ENCODE measurements at places on chromosomes 11 and 22.

DNA sequence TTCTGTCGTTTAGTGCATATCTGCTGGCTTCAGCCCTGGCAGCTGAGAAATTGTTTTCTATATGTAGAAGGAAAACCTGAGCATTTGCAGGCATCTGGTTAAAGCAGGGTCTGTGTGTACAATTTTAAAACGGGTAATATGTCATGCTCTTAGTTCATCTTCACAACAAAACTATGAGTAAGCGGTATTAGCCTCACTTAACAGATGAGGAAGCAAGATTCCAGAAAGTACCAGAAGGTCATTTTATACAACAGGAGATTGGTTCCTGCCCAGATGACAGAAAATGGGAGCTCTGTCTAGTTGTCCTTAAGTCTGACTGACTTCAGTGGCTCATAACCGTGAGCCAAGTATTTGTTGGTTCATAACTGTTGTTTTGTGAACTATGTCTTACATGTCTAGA, 1.1 kb downstream of the TIMM10B start:
- no peak for DNase-seq

GRCh38 chr22:26364066-26365015, 64.7 kb upstream of the ASPHD2 start:
- peak; percentile 51 for DNase-seq

DNA sequence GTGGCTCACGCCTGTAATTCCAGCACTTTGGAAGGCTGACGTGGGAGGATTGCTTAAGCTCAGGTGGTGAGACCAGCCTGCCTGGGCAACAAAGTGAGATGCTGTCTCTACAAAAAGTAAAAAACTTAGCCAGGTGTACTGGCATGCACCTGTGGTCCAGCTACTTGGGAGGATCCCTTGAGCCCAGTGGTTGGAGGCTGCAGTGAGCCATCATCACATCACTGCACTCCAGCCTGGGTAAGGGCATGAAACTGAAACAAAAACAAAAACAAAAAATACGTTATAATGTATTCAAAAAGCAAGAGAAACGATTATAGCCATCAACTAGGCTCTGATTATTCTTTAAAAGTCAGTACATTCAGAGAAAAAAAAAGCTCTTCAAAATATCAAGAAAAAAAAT, 62.5 kb downstream of the TCF20 start:
- no peak for DNase-seq

DNA sequence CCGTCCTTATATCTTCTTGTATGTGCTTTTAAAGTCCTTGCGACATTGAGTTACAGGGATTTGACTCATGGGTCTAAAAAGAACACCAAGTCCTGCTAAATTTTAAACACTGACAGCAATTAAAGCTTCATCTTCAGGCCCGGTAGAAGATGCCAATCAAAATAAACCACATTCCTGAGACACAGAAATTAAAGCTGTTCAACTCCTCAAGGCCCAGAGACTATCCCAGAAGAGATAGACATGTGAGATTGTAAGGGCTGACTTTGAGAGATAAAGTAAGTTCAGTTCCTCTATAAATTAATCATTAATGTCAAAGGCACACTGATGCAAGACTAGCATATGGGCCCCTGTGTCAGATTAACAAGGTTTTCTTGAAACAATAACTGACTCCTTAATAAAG, 49.8 kb downstream of the OSBPL5 start:
- DNase-seq: no peak

GRCh38 chr11:3002871-3003270, 10.7 kb upstream of the NAP1L4 start:
- no peak for DNase-seq

DNA sequence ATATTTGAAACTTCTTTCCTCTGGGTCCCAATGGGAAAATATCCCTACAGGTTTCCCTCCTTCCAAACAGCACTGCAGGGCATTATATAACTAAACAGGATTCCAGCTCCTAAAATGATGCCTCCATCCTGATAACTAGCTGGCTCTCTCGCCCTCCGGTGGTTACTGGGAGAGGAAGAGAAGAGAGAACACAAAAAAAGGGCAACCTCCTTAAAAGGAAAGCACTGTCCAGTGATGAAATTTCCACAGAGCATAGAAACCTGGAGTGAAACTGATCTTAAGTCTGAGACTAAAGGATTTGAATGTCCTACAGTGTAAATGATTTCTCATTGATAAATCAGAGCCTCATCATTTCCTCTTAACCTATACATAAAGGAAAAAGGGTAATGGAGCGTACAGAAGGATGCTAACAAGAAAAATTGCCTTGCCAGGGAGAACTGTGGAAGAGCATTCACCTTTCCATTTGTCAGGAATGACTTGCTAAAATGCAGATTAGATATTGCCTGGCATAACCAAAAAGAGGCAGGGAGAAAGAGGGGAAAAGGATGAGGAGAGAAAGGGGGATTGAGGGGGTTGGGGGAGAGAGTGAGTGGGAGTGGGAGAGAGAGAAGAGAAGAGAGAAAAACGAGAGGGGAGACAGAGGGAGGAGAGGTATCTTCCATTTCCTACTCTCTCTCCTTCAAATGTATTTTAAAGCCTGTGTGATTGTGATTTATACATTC, 121.3 kb downstream of the APOL5 start:
- no peak for DNase-seq

GRCh38 chr11:128492903-128493569, 94.3 kb downstream of the ETS1 start:
- no peak for DNase-seq

- no peak for DNase-seq
These were observed 198.5 kb upstream of the MTNR1B start for GRCh38 chr11:92770981-92771380.

- no peak for DNase-seq
These were observed 38.4 kb upstream of the TP53I11 start for GRCh38 chr11:44988981-44989635.

DNA sequence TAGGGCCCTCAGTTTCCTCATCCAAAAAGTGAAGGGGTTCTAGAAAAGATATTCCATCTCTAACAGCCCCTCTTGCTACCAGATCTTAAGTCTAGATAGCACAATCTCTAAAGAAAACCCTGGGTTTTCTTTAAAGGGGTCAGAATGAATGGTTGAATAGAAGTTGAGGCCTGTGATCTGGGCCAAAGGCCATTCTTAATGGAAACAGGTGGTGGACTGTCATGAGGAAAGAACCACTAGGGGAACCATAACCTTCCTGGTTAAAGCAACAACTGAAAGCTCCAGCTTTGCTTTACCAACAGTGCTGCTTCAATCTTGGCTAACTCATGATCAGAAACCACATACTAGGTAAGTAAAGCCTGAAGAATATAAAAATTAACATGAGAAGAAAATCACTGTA, 1.8 kb downstream of the CELF1 start:
- no peak for DNase-seq

GRCh38 chr22:39249086-39249704, 4.4 kb upstream of the PDGFB start:
- no peak for DNase-seq

- no peak for DNase-seq
These were observed 914 bp upstream of the PRDM11 start for GRCh38 chr11:45145379-45146071.

DNA sequence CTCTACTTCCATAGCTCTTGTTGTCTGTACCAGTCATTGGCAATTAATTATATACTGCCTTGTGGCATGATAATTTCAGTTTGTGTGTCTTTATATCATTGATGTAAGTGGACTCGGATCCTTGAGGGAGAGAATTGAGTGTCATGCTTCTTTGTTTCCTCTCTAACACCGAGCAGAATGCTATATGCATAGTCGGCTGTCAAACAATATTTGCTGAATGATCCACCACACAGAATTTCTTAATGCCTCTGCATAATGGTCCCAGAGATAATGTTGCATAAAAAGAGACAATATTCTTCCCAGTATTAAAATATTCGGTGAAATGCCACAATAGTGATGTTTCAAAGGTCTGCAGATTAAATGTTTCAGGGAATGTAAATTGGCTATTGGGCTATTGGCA, 664.8 kb downstream of the NTM start:
- DNase-seq: no peak

GRCh38 chr11:8640267-8640906, 42.1 kb downstream of the TRIM66 start:
- no peak for DNase-seq

DNA sequence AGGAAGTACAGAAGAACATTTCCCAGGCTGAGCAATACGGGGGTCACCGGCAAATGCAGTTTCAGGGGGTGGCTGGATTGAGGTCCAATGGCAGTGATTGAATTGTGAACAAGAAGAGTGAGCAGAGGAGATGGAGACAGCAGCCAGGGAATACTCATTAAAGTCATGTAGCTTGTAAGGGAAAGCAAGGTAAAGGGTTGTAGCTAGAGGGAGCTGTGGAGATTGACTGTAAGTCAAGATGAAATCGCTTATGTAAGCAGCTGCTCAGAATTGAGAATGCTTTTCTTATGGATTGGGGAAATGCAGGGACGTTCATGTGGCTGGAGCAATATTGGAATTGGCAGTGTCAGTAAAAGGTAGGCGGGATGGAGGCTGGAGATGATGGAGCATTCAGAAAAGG, 111.4 kb upstream of the TBCEL start:
- DNase-seq: no peak

DNA sequence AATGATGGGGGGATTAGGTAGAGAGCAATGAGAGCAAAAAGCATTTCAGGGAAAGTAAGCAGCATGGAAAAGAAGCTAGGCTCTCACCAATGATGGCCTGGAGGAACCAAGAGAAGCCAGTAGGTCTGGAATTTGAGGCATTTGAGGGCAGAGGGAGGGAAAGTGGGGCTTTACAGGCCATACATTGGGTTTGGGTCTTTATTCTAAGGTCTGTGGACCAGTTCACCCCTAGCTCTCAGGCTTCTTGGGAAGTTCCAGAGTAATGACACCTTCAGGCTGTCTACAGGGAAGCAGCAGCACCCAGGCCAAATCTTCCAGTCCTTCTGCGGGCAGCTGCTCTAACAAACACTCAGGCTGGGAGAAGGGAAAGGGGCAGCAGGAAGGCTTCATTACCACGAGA, 29.4 kb downstream of the ARFGAP2 start:
- no peak for DNase-seq

DNA sequence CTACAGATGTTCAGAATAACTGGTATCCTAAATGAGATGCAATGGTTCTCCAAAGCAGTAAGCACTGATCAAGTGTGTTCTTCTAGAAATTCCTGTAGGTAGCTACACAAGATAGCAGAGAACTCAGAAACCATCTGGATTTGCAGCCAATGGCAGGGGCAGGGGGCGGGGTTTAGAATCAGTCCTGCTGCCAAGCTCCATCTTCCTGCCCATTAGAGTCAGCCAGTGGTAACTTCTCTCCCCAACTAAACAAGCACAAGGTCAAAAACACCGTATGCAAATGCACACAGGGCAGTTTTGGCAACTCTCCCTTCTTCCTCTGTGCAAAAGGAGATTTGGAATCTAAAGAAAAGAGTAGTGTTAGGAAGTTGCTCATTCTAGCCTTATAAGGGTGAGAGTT, 237.5 kb upstream of the CCDC90B start:
- no peak for DNase-seq

- DNase-seq: peak; percentile 72
These were observed 22.6 kb downstream of the RTN4RL2 start for GRCh38 chr11:57482782-57483561.

DNA sequence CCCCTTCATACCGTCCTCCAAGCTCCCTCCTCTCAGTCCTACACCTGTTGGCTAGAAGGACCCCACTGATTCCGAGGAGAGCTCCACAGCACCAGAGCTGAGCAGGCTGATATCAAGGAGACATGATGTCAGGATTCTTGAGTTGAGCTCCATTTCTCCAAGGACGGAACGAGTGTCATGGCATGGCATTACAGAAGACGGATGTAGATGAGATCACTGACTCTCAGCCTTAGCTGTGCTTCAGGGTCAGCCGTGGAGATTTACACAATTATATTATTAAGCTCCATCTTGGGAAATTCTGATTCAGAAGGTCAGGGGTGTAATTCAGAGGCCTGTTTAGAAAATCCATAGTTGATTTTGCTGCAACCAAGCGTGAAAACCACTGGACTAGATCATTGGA, 428.9 kb upstream of the B3GAT1 start:
- DNase-seq: no peak

DNA sequence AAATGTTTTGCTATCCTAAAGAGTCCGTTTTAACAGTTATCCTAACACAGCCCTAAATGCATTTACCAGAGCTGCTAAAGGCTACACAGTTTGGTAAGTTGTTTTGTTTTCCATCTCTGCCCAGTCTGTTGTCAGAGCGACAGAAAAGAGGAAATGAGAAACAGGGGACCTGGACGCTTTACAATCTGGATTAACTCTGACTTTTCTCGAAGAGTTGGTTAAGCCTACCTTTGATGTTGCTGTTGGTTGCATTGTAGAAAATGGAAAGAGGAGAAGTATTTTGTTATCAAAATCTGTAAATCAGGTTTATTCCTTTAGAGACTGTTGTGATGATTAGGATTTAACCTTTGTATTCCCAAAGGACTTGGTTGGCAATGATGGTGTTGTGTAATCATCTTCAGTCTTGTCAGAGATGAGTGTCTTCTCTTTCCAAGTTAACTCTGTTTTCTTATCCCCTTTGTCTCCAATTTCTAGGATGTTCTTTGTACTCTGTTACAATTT, 481 bp downstream of the ANGPTL5 start:
- no peak for DNase-seq

DNA sequence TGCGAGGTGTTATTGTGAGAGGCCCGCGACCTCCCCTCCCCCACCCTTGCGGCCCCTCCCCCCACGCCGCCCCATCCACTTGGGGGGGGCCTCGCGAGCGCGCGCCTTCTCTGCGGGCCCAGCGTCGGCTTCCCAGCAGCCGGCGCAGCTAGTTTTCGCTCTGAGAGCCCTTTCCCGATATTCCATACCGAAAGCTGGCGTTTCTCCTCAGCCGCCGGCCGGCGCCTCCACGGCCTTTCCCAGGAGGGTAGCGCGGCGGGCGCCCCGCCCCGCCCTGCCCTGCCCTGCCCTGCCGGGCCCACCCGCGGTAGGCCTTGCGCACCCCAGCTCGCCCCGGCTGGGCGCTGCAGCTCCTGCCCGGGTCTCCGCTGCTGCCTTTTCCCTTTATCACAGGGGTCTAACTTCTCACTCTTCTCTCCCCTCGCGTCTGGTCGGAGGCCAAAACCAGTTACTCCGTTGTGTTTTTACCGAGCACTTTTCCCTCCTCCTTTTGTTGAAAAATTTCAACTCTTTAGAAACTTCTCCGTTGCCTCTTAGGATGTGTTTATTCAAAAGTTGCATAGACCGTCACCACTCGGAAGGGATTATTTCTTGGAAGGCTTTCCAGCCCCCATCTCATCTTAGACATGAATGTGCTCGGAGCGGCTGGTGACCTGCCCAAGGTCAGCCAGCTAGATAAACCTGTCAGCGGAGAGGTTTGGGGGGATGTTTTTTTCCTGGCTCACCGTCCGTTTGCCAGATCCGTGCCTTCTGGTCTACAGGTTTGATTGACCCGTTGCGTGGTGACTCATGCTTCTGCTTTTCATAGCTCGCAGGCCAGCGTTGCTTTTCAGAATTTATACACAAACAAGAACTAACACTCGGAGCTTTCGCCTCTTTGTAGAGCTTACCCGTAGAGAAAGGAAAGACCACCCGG, 648 bp downstream of the PAFAH1B2 start:
- peak; percentile 15 for DNase-seq

GRCh38 chr11:123640677-123641494, 13.5 kb downstream of the SCN3B start:
- DNase-seq: peak; percentile 63

- DNase-seq: no peak
These were observed 80.7 kb downstream of the MN1 start for GRCh38 chr22:27720860-27721259.

Measured in activated CD4-positive, alpha-beta T cell treated with anti-CD3 and anti-CD28 coated beads, Interleukin-2, amount 50 U/mL, for 48 hours (primary cell).